Psoas muscle (tissue), 8 donors: ENCODE measurements at places on chromosomes 4 and X.

DNA sequence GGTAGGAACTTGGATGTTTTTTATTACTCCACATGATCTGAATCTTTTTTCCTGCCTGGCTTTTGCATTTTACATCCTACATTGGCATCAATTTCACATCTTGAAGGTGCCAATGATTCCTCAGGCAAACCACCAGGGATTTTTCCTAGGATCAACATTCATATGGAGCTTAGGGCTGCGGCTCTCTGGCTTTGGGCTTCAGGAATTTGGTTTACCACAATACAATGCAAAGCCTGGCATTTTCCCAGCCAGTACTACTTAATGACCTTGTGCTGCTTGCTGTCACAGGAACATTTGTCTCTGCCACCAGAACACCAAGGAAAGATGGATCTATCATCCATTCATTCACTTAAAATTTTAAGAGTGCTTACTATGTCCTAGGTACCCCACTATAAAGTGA is 180.7 kb downstream of the PDGFC start:
- DNase-seq = no peak

DNA sequence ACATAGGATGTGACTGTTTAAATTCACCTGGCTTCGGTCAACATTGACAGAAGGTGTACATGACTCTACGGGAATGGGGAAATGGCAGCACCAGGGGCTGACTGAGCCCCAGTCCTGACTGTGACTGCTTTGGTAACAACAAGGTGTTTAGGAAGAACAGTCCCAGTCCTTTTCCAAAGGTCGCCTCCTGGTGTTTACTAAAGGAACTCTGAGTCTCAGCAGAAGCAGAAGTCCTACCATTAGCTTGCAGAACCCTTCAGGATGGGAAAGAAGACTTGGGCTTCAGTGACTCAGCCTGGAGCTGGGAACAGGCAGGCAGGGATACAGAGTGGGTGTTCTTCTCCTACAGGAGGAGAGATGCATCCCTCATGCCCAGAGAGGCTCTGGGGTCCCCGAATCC is 103.3 kb downstream of the MGST2 start:
- DNase-seq = no peak

DNA sequence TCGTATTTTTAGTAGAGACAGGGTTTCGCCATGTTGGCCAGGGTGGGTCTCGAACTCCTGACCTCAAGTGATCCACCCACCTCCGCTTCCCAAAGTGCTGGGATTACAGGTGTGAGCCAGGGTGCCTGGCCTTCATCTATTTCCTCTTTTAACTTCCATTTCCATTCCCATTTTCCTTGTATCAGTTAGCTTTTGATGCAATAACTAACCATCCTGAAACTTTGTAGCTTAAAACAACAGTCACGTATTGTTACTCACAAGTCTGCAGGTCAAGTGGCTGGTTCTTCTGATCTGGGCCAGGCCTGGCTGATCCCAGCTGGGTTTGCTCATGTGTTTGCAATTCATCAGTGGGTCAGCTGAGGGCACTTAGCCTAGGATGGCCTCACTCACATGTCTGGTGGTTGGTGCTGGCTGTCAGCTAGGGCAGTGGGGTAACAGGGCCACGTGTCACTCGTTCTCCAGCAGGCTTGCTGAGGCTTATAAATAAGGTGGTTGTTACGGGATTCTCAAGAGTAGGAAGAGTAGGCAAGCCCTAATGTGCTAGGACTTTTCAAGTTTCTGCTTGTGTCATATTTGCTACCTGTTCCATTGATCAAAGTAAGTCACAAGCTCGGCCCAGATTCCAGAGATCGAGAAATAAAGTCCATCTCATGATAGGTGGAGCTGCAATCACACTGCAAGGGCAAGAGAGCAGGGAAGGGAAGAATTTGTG is 88.2 kb downstream of the SOWAHB start:
- DNase-seq = no peak

DNA sequence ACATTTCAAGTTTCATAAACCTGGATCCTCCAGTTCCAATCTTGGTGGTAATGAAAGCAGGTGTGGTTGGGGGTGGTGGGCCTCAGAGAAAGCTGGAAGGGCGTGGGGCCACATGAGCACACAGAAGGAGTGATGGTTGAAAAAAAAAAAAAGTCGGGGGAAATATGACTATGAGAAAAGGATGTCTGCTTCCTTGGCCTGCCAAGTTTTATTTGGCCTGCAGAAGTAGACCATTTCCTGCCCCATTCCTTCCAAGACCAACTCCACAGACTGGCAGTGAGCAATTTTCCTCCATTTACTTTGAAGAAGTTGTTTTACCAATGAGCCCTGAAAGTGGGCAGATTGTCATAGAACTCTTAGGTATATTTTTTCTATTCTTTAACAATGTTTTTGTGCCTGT is 43.3 kb downstream of the LNX1 start:
- DNase-seq = no peak

- no peak for DNase-seq
Observed at GRCh38 chr4:757111-757510, 51.5 kb downstream of the PCGF3 start.

- no peak for DNase-seq
Observed at GRCh38 chrX:41734530-41734929, 10.5 kb downstream of the GPR82 start.

DNA sequence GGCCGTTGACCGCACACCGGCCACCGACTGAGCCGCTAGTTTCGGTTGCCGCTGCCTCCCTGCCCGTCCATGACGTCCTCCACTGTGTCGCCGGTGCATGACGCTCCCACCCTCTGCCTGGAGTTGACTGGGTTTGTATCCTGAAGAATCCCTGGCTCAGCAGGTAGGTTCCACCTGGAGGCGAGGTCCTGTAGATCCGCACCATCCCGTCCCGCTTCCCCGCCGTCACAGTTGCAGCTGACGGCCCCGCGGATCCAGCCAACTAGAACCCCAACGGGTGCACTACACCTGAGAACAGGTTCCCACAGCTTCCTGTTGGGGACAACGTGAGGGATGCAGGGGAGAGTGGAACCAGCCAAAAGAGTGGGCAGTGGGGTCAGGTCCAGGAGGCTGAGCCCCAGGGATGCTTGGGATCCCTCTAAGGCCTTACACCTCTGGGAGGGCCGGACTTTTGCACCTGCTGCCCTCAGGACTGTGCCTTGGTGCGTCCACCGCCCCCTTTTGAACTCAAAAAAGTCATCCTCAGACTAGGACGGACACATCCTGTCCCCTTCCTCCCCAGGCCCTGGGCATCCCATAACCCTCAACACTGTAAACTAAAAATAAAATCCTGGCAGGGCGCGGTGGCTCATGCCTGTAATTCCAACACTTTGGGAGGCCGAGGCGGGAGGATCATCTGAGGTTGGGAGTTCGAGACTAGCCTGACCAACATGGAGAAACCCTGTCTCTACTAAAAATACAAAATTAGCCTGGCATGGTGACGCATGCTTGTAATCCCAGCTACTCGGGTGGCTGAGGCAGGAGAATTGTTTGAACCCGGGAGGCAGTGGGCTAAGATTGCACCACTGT is 1.1 kb upstream of the SLBP start:
- no peak for DNase-seq

DNA sequence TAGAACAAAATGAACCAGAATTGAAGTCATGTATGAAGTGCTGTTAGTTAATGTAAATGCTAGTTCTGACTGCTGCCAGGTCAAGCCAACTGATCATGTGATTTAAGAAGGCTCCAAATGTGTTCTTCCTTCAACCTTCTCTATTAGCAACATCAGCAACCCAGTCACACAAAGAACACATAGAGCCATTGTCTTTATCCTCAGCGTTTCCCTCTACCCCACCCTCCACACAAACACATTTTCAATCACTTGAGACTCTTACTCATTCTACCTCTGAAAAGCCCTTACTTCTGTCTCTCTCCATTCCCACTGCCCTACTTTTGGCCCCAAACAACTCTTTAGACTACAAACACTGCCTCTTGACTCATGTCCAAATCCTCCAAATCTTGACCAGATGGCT is 89.7 kb upstream of the KDR start:
- no peak for DNase-seq

GRCh38 chr4:97867557-97868091 is 275.7 kb downstream of the STPG2 start:
- no peak for DNase-seq

- no peak for DNase-seq
Observed at GRCh38 chr4:159481936-159482335, 379.1 kb downstream of the RAPGEF2 start.

DNA sequence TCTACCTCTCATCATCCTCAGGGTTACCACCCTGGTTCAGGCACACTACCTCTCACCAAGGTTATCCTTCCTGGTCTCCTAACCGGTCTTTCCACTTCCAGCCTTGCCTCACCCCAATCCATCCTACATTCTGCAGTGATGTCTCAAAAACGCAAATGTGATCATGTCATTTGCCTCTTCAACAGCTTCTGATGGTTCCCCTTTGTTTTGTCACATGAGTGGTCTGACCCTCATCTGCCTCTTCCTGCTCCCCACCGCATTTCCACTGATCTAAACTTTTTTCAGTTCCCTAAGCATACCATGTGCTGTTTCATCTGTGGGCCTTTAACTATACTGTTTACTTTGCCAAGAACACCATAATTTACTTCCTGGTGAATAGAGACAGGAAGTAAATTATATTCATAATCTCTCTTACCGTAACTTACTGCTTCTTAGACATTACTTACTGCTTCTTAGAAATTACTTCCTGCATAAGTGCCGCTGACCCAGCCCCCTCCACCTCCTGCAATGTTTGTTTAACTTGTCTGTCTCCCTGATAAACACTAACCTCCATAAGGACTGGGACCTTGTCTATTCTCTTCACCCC is 27.1 kb upstream of the NSUN7 start:
- DNase-seq = no peak

- no peak for DNase-seq
Observed at GRCh38 chr4:137572163-137572562, 39.9 kb upstream of the PCDH18 start.

DNA sequence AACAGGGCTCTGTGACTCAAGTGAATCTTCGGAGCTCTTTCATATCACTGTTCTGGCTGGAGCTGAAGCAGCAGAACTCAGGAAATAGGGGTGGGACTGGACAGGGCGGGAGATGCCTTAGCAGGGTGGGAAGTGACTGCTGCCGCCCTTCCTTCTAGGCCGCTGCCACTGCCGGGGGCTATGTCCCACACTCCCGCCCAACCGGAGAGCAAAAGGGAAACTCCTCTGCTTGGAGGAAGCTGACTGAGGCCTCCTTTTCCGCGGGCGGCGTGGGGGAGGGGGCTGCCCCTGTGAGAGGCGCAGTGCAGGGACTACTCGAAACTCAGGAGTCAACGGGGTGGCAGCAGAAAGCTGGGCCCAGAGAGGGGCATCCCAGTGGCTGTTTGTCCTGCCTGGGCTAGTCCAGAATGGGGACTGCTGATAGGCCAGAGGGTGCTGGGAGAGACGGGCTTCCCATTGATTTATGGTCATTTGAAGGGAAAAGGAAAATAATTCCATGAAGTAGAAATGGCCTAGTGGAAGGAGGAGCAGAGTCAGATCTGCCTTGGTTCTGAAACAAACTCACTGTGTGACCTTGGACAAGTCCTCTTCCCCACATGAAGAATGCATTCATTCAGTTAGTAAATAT is 36.9 kb downstream of the STARD8 start:
- peak; percentile 75 for DNase-seq

DNA sequence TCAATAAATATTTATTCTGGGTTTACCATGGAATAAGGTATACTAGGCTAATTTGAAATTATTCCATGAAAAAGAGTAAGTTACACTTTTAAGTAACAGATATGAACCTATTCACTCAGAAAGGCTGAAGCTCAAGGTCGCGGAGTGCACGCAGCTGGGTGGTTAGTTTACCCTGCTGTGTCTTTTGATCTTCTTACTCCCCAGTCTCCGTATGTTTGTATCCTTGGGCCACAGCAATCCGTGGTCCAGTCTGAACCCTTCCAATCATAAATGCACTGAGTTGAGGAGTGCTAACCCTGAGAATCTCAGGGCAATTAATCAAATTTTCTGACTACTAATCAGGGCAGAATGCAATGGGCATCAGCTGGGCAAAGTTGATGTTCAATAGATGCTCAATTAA is 33.9 kb downstream of the RPS3A start:
- no peak for DNase-seq

- DNase-seq = no peak
Observed at GRCh38 chr4:100420571-100420970, 97.3 kb downstream of the EMCN start.

GRCh38 chr4:158826057-158826456 is 57.2 kb downstream of the FNIP2 start:
- DNase-seq = no peak

- DNase-seq = no peak
Observed at GRCh38 chr4:24477919-24478318, 106.4 kb downstream of the DHX15 start.

DNA sequence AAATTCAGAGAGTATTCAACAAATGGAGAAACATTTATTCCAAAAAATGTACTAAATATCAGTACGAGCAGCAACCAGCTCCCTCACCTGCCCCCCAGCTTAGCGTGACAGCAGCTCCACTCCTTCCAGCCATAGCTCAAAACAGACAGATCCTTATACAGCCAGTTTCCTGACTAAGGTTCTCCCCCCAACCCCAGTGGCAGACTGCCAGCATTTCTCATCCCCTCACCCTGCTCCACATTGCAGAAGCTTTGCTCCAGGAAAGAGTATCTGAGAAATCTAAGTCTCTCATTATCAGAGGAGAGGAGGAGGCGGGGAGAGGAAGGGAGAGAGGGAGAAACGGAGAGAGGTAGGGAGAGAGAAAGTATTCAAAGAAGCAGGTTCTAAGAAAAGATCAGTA is 53.3 kb upstream of the PASD1 start:
- DNase-seq = no peak

DNA sequence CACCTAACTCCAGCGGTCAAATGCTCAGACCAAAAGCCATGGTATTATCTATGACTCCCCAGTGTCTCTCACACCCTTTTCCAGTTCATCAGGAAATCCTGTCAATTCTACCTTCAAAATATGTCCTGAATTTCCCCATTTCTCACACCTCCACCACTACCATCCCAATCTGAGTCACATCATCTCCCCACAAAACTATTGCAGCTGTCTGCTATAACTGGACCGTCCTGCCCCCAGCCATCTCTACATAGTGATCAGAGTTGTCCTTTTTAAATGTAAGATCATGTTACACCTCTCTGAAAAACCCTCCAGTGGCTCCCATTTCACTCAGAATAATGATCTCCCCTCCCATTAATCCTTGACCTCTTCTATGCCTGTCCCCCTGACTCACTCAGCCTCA is 6.8 kb upstream of the ODAPH start:
- DNase-seq = no peak

GRCh38 chrX:3052860-3053259 is 11.6 kb downstream of the ARSF start:
- no peak for DNase-seq

- DNase-seq = no peak
Observed at GRCh38 chr4:158074851-158075250, 98.0 kb downstream of the GASK1B start.

GRCh38 chr4:83779103-83780052 is 243.5 kb downstream of the GPAT3 start:
- no peak for DNase-seq

GRCh38 chr4:176745902-176746301 is 46.8 kb downstream of the VEGFC start:
- no peak for DNase-seq

- peak; percentile 69 for DNase-seq
Observed at GRCh38 chrX:118807151-118808017, 16.2 kb upstream of the ZCCHC12 start.
